ENCODE measurements at places on chromosomes 4 and X. TPM values are rescaled to one million over a fixed set of nuclear protein-coding genes. Genes with fewer than 3 reads are reported as not detected.

FAM133A gene
- 0.83 TPM for total RNA-seq

GRCh38 chr4:94127707-94128328 lies 79.8 kb upstream of the SMARCAD1 start:
- H3K4me1 ChIP-seq: no peaks in the 10 kb centered on the region
- H3K27me3 ChIP-seq: no peaks in the 10 kb centered on the region
- no peak overlapping the region for H3K4me3 ChIP-seq
- no peaks in the 10 kb centered on the region for H3K36me3 ChIP-seq

SPATA4 gene
- not detected for total RNA-seq

- DNase-seq: no peak
- H3K27ac ChIP-seq: no peak overlapping the region
- no peaks in the 10 kb centered on the region for H3K27me3 ChIP-seq
- no peaks in the 10 kb centered on the region for H3K4me1 ChIP-seq
- H3K4me3 ChIP-seq: no peak overlapping the region
These were observed 225.7 kb upstream of the PSAPL1 start for GRCh38 chr4:7660176-7661039.

GRCh38 chr4:154485127-154485773 lies 6.3 kb downstream of the DCHS2 start:
- no peak overlapping the region for H3K4me3 ChIP-seq
- H3K36me3 ChIP-seq: no peaks in the 10 kb centered on the region
- peaks cover 12% of the 10 kb centered on the region for H3K27me3 ChIP-seq

All from H9 (cell line).